ENCODE measurements at places on chromosomes 2 and 18.

GRCh38 chr18:21998486-21998885 lies 170.9 kb upstream of the GATA6 start:
- no peak for DNase-seq

GRCh38 chr18:71665131-71665530 lies 879.0 kb downstream of the CBLN2 start:
- DNase-seq: no peak

- no peak for DNase-seq
Observed at GRCh38 chr2:160596441-160596840, 102.8 kb upstream of the RBMS1 start.

DNA sequence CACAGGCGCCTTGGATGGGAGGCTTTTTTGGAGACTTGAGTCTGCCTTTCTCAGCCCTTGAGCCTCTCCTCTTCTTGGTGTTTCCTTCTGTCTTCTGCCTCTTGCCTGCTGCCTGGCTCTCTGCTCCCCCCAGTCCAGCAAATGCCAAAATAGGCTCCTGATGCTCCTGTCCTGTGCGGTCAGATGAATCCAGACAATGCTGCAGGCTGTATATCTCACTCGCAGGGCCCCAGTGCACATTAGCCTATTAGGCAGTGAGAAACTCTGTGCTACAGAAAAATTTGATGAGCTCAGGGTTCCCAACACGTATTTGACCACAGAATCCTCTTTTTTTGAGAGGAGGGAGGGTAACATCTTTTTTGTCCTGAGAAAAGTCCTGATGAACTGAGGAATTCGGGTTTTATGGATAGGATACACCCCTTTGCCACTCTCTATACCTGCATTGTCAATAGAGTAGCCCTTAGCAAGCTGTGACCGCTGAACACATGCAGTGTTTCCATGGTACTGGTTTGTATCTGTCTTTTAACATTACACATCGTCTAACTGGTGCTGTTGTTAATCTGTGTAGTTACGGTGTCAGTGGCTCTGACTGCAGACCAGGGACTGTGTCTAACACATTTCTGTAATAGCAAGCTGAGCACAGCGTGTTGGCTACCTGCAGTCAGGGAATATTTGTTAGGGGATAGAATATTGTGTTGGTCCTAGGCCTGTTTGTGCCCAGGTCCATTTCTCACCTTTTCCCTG lies 50.8 kb downstream of the FAM228A start:
- DNase-seq: no peak

GRCh38 chr2:60674524-60675165 lies 81.4 kb upstream of the PAPOLG start:
- DNase-seq: peak; percentile 70

- no peak for DNase-seq
Observed at GRCh38 chr2:46076251-46076650, 221.0 kb upstream of the EPAS1 start.

DNA sequence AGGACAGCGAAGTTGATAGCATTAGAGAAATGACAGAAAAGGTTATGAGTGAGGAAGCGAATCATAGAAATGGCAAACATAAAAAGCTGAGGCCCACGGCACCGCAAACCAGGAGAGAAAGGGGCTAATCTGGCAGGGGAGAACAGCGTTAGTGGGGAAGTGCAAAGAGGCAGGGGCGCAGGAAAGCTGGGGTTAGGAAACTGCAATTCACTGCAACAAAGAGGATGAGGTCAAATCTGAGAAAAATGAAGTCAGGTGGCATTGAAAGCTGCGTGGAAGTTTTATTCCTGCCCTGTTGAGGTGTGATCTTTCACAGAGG lies 653 bp upstream of the ABI2 start:
- no peak for DNase-seq

- DNase-seq: peak; percentile 65
Observed at GRCh38 chr18:63963615-63964256, 6.1 kb upstream of the SERPINB8 start.

DNA sequence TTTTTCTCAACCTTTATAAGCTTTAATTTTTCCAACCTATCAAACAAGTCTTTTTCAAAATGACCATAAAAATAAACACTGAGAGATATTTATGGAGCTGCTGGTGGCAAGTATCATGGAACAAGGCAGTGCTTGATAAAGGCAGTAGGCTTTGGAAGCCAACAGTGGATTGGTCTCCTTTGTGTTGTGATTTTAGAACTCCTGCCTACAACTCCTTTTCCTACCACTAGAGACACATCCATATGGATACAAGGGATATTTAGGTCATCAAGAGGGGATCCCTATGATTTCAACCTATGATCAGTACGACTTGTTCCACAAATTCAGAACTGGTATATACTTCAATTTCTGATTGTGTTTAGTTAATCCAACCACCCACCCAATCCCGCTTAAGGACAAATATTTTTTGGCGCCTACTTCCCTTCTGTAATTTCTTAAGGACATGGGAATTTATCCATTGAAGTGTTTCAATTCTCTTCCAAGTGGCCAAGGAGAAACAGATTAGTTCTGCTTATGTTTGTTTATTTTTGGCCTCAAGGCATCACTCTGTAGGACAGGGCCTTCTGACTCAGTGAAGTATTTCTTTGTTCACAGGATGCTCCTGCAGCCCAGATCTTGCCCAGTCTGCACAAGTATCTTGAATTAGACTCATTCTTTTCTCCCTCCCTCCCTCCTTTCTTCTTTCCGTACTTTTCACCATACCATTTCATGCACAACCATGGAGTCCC lies 2119.6 kb upstream of the PIK3C3 start:
- DNase-seq: no peak

DNA sequence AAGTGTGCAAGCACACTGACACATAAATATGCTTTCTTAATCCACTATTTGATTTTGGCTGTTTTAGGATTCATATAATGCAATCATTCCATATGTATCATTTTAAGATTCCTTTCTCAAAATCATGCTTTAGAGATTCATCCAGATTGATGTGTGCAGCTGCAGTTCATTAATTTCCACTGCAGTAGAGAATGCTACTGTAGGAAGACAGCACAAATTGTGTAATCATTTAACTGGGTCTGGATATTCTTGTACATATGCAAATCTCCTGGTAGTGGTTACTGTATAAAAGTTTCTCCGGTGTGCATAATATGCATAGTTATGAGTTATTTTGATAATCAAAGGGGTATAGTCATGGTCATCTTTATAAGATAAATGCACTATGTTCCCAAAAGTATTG lies 502.5 kb upstream of the ACVR2A start:
- no peak for DNase-seq

- DNase-seq: peak; percentile 64
Observed at GRCh38 chr2:43609290-43609918, 13.6 kb upstream of the THADA start.

DNA sequence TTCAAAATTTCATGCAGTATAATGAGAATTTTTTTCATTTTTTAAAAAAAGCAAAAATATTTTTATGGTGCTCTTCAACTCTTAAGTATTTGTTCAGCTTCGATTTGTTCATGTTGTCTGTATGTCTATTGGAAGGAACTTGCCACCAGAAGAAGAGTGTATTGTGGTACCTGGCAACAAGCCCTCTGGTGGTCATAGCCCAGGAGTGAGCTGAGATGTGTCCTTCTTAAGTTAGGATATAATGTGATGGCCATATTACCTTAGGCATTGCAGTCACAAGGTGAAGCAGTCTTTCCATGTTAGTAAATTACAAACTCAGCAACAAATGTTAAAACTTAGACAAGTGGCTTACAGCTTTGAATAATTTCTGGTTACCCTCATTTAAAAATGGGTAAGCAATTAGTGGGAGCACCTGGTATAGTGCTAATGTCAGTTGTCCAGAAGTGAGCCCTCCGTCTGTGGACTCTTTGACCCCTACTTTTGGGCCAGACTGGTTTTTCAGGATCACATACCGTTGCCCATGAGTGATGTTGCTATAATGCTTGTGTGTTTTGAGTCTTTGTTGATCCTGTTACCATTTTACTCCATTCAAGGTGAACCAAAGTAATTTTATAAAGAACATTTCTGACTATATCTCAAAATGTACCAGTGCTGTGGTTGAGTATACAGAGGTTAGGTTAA lies 57.4 kb downstream of the MYO1B start:
- DNase-seq: peak; percentile 33

DNA sequence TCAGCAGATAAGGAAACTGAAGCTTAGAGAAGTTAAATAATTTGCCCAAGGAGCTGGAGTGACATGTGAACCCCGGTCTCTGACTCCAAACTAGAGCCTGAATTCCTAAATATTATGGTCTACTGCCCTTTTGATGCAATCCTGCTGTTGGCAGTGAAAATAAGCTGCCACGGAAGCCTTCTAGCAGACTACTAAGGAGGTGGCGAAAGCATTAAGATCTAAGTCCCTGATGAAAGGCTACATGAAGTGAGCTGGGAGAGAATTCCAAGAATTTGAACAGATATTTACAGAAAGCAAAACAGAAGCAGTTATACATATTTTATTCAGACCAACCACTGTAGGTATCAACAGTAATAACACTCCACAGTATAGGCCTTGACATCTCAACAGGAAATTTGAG lies 28.1 kb downstream of the TRMT61B start:
- DNase-seq: no peak

- no peak for DNase-seq
Observed at GRCh38 chr2:106205488-106205887, 11.4 kb upstream of the UXS1 start.

GRCh38 chr2:128727914-128728313 lies 409.2 kb upstream of the HS6ST1 start:
- DNase-seq: no peak

GRCh38 chr2:203740871-203741281 lies 34.4 kb downstream of the CD28 start:
- DNase-seq: peak; percentile 80

DNA sequence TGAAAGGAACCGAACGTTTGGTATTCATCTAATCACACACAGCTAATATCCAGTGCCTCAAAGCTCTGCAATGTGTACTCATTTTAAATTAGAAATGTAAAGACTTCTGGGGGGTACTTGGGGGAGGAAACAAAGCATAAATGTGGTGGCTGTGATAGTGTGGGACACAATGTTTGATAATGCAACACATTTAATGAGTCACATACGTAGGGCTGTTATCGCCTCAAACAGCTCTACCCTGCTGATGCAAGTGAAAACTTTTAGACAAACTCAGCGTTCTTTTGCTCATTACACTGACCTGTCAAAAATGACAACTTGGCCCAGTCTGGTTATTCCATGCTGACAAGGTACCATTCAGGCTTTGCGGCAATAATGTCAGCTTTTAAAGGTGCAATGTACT lies 1227.1 kb upstream of the CELF4 start:
- DNase-seq: no peak
